Urinary bladder (tissue), 4 donors: ENCODE measurements at places on chromosomes 3 and 15. TPM values are rescaled to one million over a fixed set of nuclear protein-coding genes. Genes with fewer than 3 reads are reported as not detected.
A peak's percentile ranks its signal among the peaks of the same experiment; 100 is the strongest.

The EPB42 gene
- total RNA-seq: 1.8 TPM

The TRPM1 gene
- not detected for total RNA-seq

The MOBP gene
- total RNA-seq: 0.05 TPM

The C3orf20 gene
- 0.26 TPM for total RNA-seq

The MKRN3 gene
- total RNA-seq: 0.95 TPM

DNA sequence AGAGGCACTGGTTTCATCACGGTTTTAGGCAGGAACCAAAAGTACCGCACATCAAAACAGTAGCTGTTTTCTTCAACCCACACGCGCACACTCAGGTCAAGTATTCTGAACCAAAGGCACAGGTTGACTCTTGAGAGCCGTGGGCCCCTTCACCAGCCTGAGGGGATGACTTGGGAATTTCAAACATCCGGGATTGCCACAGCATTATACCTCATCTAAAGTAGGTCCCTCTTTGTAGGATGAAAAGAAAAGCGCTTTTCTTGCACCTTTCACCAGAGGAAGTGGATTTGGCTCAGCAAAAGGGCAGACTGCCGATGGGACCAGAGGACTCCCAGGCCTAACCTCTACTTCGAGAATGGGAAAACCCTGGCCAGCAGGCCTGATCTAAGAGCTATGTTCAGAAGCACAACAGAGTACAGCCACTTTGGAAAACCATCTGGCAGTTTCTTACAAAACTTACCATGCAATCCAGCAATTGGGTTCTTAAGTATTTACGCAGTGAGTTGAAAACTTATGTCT is 88.2 kb upstream of the PROK2 start:
- no peak for DNase-seq

DNA sequence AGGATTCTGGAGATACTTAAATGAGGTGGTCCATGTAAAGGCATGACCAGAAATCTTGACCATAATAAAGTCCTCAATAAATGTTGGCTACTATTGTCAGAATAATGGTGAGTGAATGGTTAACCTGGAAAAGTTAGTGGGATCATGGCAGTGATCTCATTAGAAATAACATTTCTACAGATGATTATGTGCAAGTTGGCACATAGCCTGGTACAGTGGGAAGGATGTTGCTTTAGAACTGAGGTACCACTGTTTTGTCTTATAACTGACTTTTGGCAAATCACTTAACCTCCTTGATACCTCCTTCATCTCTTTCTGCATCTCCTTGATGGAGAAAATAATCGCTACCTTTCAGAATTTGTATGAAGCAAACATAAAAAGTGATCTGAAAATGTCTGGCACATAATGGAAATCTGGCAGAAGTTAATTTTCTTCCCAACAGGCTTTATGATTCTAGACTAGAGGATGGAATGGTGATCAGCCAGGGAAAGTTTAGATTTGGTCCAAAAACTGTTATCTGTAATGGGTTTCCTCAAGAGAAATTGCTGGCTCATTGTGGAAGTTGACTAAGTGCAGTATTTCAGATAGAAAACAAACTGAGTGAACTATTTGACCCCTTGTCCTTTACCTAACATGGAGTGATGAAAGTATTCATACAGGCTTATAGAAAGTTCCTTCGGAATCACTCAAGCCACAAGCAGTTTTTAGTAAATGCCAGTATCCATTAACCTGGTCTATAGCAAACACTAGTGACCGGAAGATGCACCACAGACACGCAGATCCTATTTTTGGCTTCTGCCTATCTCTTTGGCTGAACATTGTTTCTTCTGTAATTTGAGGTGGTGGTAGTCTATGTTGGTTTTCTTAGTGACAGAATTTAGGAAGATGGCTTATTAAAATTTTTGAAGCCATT is 449.6 kb upstream of the TGFBR2 start:
- DNase-seq: no peak

GRCh38 chr3:156675830-156676767 is 1.7 kb downstream of the TIPARP start:
- DNase-seq: no peak

DNA sequence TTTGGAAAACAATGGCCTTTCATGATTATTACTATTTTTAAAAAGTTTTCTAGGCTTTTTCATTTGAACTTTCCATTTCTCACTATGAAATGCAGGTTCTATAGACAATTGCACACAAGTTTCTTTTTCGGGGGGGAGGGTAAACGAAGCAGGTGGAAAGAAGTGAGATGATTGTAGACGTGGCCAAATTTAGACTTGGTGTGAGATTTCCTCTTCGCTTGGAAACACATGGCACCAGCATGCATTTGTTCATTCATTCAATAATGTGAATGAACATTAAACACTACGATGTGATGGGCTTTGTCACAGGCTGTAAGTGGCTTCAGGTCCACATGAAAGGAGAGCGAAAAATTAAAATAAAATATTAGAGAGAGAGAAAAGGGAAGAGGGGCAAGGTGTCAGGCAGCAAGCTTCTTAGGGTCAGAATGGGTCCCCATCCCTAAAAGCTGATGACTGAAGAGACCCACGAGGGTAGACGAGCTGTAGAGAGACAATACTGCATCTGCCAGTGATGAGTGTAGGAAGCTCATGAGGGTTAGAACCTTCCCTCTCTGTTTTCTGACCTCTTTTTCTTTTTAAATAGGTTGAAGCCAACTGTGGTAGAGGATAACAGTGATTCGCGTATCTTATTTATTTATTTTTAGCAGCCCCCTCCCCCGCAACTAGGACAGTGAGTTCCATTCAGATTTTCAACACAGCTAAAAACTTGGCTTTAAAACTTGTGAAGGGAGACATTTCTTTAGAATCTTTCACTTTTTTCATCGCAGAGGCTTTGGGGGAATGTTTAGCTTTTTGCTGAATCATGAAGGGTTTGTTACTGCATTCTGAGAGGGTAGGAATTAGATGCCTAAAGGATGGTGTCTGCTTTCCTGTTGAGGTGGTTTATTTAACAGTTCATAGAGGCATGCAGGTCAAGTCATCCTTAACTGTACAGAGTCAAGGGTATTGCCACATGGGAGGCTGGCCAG is 36.2 kb downstream of the GAP43 start:
- no peak for DNase-seq

DNA sequence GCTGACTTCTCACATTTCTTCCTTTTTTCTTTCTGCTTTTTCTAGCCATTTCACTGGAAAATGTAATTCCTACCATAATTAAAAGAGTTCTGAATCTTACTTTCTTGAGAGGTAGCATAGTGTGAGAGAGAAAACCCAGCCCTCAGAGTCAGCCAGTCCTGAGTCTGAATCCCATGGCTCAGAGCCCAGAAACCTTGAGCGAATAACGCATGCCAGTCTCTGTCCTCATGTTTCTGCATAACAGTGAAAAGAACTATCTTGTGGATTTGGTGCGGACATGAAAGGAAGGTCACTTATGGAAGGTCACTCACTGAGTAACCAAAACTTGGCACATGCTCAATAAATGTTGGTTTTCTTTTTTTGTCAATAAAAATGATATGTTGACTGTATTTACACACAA is 29.3 kb upstream of the SLCO3A1 start:
- DNase-seq: no peak

DNA sequence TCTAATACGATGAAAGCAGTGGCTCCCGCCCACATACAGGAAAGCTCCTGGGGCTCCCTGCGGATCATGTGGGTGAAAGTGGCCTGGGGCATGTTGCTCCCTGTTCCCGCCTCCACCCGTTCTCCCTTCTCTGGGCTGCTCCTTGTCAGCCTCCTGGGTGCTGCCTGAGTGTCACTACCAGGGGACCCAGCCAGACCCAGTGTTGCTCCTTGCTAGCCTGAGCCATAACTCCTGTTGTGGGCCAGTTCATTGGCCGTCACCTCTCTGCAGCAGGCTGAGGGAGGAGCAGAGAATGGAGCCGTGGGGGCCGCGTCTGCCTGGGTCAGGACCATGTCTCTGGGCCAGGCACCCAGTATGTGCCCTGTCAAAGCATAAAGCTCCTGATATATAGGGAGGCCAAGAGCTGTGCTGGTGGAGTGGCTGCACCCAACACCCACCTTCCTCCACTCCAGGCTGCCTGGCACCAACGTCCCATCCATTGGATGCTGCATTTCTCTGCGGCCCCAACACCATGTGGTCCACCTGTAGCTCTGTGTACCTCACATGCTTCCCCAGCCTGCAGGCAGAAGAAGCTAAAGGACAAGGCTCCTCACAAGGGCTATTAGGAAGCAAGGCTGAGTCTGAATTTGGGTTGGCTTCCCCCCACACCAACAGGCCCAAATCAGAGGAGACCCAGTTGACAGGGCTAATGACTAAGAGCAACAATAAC is 40.5 kb downstream of the KLF13 start:
- DNase-seq: no peak

GRCh38 chr3:4421121-4421520 is 45.9 kb downstream of the SUMF1 start:
- DNase-seq: no peak

- no peak for DNase-seq
Observed at GRCh38 chr15:62549345-62549970, 384.4 kb upstream of the C2CD4B start.

DNA sequence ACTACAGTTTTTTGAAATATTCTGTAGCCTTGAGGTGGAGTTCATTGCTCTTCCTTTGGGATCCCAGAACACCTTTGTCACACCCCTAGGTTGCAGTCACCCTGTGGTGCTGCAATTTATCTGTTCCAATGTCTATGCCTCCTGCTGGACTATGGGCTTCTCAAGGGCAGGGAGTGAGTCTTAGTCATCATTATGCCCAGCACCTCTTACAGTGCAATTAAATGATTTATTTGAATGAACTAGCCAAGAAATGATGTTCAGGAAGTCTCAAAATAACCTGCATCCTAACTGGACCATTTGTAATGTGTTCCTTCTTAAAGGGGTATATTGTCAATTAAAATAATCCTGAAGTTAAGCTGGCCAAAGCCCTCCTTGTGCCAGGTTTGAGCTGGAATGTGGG is 28.5 kb downstream of the SHC4 start:
- DNase-seq: no peak

DNA sequence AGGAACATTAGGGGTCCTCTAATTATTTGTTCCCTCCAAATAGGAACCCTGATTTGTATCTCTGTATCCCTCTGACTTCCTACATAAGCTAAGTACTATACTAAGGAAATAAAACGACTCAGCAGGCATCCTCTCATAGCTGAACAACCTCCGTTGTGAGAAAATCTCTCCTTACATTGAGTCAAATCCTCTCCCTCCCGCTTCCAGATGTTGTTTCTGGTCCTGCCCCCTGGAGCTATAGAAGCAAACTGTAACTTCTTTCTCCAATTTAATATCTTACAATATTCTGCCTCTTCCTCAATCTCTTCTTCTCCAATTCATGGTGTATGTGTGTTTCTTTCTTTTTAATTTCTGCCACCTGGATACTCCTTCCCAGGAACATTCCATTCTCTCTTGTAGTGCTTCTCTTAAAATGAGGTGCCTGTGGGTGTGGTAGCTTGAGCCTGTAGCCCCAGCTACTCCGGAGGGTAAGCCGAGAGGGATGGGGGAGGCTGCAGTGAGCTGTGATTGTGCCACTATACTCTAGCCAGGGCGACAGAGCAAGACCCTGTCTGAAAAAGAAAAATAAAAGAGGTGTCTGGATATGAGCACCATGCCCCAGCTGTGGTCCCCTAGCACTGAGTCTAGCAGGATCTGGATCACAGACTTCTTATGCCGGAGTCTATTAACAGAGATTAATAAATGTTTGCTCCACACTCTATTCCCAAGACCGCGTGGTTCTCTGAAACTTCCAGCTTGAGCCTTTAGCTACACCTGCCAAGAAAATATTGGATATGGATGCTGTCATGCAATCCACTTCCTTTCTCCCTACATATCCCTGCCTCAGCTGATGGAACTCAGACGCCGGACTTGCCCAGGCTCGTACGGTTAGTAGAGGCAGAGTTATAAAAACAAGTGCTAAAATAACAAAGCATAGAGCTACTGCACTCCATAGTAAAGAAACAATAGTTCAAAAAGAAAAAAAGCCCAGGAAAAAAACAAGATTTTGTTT is 42.9 kb upstream of the NEO1 start:
- DNase-seq: no peak

DNA sequence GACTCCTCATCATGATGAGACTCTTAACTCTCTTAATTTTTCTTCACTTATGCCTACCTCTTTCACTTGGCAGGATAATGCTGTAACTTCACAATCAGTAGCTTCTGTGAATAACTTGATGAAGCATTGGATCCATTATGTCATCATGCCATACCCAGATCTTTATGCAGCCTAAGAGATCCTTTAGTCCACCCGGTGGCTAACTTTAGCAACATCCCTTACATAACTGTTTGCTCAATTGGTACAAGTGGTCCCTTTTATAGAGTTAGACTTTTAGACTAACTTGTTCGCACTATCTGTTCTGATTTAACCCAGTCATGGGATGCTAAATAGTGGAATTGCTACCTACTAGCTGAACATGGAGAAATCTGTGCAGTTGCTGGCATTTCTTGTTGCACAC is 184.5 kb downstream of the USP13 start:
- DNase-seq: no peak

DNA sequence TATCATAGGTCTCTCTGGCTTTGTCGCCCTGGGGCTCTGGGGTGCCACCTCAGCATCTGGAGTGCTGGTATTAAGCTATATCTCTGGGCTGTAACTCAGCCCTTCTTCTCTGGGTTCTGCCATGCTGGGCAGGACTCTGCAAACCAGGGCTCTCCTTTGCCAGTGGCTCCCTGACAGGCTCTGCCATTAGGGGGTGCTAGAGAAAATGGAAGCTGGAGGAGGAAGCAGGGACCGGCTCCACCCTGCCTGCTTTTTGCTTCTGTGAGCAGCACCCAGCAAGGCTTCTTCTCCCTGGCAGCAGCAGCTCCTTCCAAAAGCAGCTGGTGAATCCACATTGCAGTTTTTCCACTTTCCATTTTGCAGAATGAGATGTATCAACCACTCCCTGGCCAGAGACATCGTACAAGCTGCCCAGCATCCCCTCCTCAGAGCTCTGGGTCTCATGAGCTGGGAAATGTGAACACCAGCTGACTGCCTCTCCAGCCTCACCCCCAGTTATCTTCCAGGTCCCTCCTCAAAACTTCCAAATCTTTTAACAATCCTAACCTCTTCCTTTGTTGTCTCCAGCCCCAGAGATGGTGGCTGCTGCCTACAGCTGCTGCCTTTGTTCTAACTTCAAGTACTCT is 165.0 kb downstream of the ABHD5 start:
- DNase-seq: no peak

DNA sequence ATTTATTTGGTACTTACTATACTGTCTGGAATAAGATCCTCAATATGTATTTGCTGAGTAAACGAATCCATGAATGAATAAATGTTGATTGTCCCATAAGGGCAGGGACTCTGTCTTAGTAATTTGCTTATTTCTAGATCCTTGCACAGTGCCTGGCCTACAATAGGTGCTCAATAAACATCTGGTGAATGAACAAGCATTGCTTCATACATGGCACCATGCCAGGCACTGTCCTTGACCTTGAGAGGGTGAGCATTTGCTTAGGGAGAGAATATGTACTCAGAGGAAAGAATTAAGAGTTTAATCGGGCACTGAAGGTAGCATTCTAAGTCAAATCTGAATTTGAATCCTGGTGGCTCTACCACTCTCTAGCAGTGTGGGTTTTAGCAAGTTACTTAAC is 282.1 kb downstream of the THSD4 start:
- DNase-seq: no peak

GRCh38 chr3:40584625-40585189 is 59.9 kb downstream of the ZNF621 start:
- DNase-seq: peak; percentile 55
